ENCODE measurements at places on chromosomes 11 and 22. TPM values are rescaled to one million over a fixed set of nuclear protein-coding genes. Genes with fewer than 3 reads are reported as not detected.

PKP3 gene
- total RNA-seq: not detected

SOX10 gene
- total RNA-seq: not detected

OR8B8 gene
- not detected for total RNA-seq

HPX gene
- total RNA-seq: 0.76 TPM

SCT gene
- total RNA-seq: not detected

HOATZ gene
- not detected for total RNA-seq

RAB3IL1 gene
- total RNA-seq: not detected

BTBD18 gene
- total RNA-seq: not detected

- no peak for DNase-seq
Observed at GRCh38 chr11:123547180-123547579, 107.2 kb downstream of the SCN3B start.

DNA sequence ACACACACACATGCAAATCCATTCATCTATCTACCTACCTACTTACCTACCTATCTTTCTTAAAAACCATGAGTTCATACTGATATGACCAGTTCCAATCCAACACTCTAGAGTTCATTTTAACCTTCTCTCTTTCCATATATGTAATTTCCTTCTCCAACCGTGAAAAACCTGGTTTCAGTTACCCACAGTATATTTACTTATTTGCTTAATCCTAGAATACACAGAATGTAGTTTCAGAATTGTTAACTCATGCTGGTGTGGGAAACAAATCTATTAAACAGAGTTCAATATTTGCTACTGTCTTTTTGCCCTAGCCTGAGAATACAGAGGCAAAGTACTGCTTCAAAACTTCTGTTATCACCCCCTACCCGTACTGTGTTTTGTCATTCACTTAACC is 101.3 kb downstream of the RRM1 start:
- no peak for DNase-seq

DNA sequence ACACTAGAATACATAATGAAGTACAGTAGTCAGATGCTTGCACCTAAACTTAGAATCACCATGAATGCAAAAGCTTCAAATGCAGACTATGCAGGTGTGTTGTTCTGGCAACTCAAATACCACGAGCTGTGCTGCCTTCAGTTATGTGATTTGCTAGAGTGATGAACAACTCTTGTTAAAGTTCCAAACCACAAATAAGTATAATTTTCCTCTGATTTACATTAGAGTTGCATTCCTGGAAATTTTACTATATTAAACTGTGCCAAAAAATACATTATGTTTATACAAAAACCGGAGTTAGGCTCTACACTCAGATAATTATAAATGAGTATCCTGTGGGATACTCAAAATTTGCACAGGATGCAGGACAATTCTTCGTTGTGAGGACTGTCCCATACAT is 3.0 kb downstream of the TMEM218 start:
- DNase-seq: no peak

DNA sequence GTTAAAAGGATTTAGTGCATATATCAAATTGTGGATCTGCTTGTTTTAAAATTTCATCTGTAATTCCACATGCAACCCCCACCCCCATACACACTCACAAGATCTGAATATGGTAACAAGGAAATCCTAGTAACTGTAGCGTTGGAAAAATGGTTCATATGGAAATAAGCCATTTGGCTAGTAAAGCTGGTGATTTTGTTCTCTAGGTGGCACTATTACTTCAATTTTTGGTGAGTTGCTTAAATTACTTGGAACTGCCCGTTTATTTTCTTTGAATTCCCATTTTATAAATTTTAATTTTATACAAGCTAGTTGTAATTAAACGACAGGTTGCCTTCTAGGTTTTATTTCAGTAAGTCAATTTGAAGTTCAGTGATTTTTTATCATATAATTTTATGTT is 5.3 kb downstream of the BDNF start:
- no peak for DNase-seq

DNA sequence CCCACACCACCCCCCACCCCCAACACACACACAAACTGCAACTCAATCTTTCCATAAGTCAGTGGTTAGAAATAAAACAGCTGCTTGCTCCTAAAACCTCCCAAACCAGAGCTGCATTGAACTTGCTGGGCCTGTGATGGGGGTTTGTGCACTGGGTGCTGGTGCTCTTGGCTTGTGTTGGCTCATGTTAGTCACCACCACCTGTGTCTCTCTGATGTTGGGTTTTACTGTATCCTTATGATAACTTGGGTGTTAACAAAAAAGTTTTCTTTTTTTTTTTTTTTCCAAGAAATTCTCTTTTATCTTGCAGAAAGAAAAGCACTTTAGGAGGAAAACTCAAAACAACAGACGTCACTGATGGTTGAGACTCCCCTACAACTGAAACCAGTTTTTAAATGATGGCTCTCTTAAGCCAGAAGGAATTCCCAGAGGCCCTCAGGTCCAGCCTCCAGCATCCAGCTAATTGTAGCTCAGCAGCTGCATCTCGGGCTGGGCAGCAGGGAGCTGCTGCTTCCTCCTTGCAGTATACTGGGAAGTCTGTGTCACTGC is 79.9 kb upstream of the DRD2 start:
- DNase-seq: no peak

GRCh38 chr11:34432822-34433221 is 5.9 kb upstream of the CAT start:
- no peak for DNase-seq

- no peak for DNase-seq
Observed at GRCh38 chr11:73225001-73225686, 7.1 kb downstream of the P2RY2 start.

- DNase-seq: no peak
Observed at GRCh38 chr11:43567396-43567975, 113.1 kb upstream of the HSD17B12 start.

- no peak for DNase-seq
Observed at GRCh38 chr11:959027-959426, 33.4 kb downstream of the AP2A2 start.

DNA sequence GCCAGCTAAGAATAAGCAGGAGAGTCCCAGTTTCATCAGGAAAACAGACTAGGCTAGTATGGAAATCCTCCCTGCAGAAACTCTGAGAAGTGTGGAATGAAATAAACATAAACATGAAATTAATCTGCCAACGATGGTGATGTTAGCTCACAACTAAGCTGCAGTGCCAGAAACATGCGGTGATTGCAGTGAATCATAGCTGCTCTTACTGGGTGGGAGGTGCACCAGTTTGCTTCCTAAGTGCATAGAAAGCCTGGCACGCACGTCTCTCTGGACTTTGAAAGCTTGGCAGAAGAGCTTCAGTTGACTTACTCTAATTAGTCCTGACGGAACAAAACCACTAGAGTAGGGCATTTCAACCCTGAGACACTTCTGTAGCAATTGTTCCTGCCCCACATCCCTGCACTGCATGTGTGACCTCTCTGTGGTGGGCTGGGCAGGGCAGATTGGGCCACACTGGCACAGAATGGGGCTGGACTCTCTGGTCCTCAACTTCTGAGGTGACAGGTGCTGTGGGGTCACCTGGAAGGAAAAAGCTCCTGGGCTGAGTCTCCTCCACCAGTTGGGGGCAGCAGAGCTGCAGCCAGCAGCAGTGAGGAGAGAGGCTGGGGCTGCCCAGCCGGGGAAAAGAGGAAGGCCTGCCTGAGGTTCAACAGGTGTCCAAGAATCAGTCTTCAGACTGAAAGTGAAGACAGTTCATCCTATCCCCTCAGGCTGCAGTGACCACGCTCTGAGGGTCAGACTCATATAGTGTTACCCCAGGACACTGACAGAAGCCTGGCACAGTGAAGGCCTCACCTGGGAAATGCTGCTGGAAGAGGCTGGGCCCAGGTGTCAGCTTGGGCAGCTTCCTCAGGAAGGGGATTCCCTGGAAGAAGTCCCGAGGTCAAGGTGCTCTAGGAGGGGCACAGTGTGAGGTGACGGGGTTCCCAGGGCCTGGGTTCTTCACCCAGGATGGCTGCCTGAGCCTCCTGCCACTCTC is 40.5 kb downstream of the GGTLC2 start:
- no peak for DNase-seq

DNA sequence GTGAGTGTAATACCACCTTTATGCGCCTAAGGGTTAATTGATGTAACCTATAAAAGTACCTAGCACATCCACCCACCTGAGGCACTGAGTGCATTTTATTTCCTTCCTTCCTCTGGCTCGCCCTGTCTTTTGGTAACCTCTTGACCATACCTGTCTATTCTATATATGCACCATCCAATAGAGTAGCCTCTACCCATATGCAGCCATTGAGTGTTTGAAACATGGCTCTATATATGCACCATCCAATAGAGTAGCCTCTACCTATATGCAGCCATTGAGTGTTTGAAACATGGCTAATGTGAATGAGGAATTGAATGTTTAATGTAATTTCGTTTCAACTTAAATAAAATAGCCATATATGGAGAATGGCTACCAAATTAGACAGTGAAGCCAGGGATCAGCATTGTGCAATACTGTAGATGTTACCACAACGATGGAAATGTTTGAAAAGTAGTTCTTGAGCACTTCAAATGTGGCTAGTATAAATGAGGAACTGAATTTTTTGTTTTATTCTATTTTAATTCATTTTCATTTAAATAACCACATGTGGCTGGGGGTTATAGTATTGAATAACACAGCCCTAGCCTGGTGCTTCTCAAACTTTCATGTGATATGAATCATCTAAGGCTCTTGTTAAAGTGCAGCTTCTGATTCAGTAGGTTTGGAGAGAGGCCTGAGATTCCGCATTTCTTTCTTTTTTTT is 33.8 kb downstream of the SLC35F2 start:
- DNase-seq: no peak

DNA sequence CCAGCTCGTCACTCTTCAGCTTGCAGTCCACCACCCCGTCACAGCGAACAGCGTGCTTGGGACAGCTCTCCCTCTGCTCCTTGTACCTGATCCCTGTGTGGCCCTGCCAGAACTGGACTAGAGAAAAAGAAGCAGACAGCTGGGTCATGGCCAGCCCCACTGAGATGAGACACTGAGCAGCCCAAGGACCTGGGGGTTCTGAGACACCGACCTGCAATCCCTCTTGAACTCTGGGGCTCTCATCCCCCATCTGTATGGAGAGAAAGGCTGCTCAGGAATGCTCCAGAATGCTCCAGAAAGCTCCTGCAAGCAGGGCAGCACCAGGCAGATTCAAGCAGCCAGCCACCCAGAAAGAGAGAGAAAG is 14.8 kb downstream of the TMPRSS13 start:
- no peak for DNase-seq

DNA sequence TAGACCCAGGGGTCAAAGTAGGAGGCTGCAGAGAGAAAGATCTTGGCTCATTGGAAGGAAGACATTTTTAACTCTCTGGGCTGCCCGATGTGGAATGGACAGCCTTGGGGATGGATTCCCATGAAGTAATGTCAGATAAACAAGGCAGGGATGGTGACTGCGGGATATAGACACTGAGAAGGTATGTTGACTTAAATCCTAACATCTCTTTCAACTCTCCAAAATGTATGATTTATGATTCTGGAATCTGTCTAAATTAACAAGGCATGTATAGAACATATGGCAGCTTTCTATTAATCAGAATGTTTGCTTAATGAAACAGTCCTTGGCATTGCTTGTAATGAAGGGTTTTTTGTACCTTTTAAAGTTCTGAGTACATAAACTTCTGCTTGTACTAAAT is 56.1 kb upstream of the VSTM5 start:
- DNase-seq: no peak

DNA sequence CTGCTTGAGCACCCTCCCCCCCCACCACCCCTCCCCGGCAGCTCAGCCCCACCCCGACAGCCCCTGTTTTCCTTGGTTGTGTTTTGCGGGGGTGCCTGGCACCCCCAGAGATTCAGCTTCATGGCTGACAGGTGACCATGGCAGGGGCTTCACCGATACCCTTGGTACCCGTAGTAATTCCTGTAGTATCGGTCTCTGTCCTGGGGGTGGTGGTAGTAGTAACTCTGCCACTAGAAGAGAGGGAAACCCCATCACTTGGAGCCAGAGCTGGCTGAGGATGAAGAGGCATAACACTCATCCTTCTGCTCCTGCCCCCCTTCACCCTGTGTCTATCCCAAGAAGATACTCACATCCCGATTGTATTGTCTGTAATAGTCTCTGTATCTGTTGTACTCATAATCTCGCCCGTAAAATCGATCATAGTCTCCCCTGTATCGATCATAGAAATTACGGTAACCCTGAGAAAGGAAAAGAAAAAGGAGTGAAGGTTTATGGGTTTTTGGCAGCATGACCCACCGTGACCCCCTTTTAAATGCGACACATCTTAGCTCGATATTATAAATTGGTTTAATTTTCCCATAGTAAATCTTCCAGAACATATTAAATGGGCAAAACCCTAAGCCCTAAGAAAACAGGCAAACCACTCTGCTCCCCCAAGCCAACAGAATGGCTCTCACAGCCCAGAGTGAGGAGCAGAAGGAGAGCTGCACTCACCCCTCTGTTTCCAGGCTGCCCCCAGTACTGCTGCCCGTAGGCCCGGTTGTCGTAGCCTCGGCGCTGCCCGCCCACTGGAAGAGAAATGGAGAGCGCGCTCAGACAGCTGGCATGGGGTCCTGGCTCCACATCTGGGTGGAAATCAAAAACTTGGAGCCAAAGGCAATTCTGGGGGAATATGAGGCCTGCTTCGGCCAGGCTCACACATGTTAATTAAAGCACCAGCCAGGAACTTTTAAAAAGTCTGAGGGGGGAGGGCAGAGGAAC is 8.0 kb downstream of the GNG3 start:
- DNase-seq: no peak

- DNase-seq: no peak
Observed at GRCh38 chr11:95337175-95337957, 106.4 kb upstream of the SESN3 start.

GRCh38 chr11:59728913-59729312 is 15.3 kb upstream of the OR10V1 start:
- DNase-seq: peak; percentile 67

GRCh38 chr22:27952779-27953178 is 33.7 kb upstream of the PITPNB start:
- DNase-seq: no peak

- no peak for DNase-seq
Observed at GRCh38 chr11:82398300-82398815, 335.3 kb downstream of the FAM181B start.

DNA sequence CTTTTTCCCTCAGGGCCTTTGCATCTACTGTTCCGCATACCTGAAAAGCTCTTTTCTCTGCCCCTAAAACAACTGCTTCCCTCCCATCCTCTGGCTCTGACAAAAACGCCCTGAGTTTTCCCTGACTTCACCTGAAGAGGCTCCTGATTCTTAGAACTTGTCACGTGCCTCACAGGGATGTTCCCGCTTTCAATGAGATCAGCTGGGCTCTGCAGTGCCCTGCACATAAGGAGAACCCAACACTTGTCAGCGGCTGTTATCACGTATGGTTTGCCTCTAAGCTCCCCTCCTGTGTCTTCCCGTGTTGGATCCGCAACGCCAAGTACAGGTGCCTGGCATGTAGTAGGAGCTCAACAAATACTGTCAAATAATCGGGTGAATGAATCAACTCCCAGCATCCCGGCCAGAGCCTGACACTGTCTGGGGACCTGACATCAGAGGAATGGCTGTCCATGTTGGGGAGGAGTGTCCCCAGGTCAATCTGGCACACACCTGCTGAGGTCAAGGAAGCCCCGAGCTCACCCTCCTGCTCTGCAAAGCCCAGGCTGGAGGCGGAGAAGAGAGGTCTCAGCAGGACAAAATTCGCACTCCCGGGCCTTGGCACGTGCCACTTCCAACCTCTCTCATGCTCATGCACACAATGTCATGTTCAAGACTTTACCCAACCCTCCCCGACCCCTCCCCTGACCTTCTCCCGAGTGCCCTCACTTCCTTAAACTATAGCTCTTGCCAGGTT is 4.2 kb upstream of the GRK2 start:
- DNase-seq: no peak
